SK-N-MC (cell line): ENCODE measurements at places on chromosomes 2 and 18.

DNA sequence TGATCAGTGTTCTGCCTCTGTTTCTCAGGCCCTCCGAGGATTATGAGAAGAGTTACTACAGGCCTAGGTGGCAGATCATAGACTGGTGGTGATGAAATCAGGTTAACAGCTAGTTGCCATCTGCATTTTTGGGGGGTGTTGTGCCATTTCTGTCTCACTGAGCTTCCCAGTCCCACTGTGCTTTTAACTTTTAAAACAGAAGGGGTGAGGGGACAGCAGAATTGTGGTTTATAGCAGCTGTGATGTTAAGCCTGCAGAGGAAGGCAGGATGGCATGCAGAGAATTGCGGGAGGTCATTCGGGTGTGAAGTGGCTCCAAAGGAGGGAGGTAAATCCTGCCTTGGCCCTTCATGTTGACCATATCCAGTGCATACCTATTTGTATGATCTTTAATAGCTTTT lies 5.0 kb downstream of the CAB39 start:
- DNase-seq: no peak

GRCh38 chr18:27778441-27778840 lies 398.5 kb downstream of the CDH2 start:
- no peak for DNase-seq

DNA sequence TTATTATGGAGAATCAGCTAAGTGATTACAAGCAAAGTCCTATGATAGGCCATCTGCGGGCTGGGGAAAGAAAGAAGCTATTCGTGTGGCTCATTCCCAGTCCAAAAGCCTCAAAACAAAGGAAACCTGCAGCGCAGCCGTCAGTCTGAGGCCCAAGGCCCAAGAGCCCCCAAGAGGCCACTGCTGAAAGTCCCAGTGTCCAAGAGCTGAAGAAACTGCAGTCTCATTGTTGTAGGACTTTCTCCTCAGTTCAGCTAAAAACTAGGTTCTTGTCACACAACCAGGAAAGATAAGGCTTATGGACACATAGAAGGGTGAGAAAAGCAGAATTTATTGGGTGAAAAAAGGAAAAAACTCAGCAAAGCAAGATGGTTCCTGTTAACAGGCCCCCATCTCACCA lies 143.2 kb downstream of the RHBDD1 start:
- DNase-seq: no peak

- DNase-seq: no peak
Observed at GRCh38 chr2:192030289-192030688, 164.4 kb downstream of the TMEFF2 start.

DNA sequence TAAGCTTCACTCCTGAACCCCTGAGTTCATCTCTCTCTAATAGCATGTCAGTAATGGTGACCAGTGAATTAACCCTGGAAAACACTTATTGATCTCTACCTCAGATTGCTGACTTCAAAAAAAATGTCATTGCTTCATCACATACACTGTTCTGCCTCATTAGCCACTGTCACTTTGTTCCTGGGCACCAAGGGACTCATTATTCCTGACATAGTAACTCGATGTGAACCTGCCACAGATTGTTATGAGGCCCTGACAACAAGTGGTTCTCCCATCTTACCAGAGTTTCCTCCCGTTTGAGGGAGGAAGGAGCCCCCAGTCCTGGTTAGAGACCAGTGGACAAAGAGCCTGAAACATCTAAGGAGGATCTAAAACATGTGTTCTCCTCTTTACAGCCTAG lies 403.3 kb upstream of the SMIM21 start:
- no peak for DNase-seq

DNA sequence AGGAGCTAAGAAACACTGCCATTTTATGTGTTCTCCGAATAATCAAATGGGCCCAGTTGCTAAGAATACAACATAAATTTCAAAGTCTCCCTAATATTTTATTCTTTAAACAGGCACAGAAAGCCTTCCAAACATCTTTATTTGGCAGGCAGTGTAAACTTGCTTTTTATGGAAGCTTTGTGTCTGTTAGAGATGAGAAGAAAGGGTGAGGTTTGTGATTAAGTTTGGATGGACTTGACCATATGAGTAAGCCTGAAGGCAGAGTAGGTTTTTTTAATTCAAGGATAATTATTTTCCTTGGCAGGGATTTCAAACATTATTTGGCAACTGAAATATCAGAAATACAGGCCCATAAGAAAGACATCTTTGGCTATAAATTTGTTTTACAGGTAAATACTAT lies 62.9 kb downstream of the COX7A2L start:
- no peak for DNase-seq

GRCh38 chr2:240306185-240306584 lies 129.3 kb upstream of the GPC1 start:
- no peak for DNase-seq

DNA sequence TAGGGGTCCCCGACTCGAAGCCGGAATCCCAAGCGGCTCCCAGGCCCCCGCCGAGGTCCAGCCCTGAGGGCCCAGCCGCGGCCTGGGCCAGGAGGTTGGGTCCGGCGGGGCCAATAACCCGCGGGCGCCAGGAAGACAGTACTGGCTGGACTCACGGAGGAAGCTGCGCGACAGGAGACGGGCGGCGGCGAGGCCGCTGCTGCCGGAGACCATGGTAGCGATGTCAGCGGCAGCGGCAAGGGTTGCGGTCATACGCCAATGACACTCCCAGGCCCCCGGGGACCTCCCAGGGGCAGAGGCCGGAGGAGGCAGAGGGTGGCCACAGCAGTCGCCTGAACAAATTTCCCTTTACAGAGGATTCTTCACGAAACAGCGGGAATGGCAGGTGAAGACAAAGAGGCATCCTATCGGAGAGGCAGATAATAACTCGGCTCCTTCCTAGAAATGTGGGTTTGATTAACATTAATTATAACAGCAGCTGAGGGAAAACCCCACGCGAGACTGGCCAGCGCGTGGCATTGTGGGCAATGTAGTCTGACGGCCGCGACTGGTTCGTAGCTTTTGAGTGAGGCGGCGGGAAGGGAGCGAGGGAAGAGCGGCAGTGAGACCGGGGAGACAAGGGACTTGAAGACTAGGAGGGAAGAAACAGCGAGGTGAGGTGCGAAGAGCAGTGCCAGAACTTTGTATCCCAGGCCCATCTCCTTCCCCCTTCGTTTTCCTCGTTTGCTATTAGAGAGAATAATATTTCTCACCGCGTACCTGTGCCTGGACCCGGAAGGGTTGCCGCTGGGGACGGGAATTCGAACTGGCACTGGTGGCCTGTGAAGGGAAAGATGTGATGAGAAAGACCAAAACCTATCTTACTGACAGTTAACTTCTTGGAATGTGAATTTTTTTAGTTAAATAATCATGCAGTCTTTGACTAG lies at the start of gene SUCLG1:
Gene SUCLG1, minus strand, starts transcription at position 263 of the 926 bp plus-strand sequence. Its CDS starts 11 bp downstream, at position 252.
- peak; percentile 20 for DNase-seq

DNA sequence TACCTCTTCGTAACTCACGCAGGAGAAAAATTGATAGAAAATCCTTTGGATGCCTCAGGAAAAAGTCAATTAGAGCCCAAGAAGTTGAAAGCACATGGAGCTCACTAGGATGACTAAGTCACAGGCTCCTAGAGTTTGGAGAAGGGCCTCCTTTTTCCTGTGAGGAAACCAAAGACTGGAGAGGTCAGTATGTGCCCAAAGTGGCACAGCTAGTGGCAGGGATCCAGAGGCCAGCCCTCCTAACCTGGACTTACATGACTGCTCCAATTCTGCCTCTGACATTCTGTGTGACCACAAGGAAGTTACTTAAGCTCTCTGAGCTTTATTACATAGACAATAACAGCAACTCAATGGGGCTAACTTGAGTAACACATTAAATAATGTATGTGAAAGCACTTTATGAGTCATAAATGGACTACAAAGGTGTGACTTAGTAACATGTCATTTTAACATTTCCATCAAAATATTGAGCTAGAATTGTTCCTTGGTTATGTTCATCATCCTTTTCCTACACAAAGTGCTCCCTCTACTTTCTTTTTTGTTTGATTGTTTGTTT lies 91.6 kb downstream of the DHRS9 start:
- DNase-seq: no peak

DNA sequence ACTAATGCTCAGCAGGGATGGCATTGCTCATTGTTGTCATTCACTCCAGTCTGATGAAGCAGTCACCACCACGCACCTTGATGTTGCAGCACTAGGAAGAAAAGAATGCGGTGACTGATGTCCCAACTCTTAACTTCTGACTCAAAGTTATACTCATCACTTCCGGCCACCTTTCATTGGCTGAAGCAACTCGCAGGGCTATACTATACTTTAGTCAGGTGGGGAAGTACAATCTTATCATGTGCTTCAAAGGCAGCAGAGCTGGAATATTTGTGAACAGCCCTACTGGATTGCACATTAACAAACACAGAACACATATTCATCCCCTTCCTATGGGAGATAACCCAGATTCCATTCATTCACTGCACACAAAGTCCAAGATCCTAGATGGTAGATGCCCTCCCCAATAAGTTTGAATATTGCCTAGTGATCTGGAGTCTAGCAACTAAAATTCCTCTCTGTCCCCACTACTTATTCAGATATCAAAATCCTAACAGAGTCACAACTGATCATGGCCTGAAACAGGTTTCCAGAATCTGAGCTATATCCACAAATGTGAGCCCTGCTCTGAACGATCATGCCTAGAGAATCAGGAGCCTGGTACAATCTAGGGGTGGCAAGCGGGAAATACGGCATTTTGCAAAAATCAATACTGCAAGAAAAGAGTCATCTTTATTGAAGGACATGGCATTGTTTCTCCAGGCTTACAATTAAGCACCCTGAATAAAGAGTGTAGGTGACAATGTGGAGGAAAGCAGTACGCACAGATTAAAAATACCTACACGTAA lies 3.4 kb upstream of the SPATS2L start:
- DNase-seq: no peak

DNA sequence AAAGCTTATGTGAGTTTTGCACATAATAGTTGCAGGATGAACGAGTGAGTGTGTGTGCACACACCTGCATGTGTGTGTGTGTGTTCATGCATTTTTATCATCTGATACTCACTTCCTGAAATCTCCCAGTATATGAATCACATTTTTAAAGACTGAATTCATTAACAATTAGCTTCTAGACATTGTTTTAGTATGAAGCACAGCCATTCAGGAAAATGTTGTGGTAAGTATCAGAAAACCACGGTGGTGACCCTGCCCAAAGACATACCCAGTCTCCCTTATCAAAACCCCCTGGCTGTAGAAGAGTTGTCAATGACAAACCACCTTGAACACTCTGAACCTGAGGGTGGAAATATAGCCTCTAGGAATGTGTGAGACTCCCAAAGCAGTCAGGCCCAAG lies 220.8 kb downstream of the ALK start:
- no peak for DNase-seq

DNA sequence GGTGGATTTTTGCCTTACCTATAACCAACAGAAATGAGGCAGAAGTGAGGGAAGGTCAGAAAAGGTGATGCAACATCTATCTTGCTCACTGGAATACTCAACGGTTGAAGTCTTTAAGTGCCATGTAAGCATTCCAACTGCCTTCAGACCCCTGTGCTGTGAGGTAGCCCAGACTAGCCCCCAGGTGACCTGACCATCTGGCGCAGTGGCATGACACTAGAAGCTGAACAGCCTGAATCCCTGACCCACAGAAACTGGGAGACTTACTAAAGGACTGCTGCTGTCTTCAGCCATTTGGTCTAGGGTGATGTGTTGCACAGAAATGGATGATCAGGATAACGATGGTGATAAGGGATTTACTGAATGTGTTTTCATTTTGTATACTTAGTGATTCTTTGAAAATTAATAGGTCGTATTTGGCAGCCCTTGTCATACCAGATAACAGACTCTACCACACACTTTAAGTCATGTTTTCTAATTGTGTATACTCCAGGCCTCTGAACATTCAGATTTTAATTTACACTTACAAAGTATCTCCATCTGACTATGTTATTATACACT lies 161.5 kb downstream of the STK39 start:
- no peak for DNase-seq

DNA sequence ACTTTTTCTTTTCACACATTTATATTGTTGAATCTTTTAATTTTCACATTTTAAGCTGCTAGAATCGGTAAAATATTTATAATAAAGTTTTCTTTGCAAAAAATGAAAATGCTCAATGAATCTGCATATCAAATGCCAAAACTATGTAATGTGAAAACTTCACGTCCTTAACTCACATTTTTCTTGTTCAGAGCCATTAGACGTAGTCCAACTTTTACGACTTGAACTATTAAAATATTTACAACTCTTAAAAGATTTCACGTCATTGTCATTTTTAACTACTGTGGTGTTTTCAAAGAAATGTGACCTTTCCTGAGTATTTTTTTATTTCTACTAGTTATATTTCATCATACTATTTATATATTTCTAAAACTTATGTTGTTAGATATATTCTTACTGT lies 54.9 kb downstream of the MRPS9 start:
- DNase-seq: no peak

GRCh38 chr2:227389661-227390060 lies 1.9 kb upstream of the SCYGR1 start:
- no peak for DNase-seq

DNA sequence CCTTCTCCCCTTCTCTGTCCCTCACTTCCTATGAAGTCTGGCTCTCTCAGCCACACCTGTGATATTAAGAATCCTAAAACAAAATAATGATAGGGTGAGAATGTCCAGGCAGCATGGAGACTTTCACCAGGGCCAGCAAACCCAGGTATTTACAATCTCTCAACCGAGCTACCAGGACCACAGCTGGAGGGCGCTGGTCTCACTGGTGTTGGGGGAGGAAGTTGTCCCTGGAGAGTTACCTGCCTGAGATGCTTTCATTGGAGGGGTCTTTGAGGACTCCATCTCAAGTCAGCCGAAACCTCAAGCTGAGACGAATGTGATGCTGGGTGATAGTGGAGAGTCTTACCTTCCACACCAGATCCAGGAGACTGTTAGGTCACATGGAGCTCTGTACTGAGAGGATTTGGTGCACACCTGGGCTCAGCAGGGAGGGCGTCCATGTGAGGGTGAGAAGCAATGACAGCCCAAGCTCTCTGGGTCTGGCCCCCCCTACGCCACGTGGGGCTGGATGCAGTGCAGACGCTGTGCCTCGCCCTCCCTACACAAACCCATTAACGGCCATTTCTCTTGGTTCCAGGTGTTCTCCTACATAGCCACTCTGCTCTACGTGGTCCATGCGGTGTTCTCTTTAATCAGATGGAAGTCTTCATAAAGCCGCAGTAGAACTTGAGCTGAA lies 27.4 kb downstream of the MAL start:
- no peak for DNase-seq

- DNase-seq: no peak
Observed at GRCh38 chr2:186588940-186589611, 780 bp upstream of the ITGAV start.

GRCh38 chr2:55026202-55026601 lies 24.0 kb downstream of the RTN4 start:
- no peak for DNase-seq

GRCh38 chr2:232886176-232886575 lies 16.1 kb downstream of the SNORC start:
- no peak for DNase-seq

GRCh38 chr2:196718419-196719109 lies 79.0 kb downstream of the CCDC150 start:
- DNase-seq: no peak

- DNase-seq: no peak
Observed at GRCh38 chr2:215705771-215706361, 270.0 kb upstream of the FN1 start.

DNA sequence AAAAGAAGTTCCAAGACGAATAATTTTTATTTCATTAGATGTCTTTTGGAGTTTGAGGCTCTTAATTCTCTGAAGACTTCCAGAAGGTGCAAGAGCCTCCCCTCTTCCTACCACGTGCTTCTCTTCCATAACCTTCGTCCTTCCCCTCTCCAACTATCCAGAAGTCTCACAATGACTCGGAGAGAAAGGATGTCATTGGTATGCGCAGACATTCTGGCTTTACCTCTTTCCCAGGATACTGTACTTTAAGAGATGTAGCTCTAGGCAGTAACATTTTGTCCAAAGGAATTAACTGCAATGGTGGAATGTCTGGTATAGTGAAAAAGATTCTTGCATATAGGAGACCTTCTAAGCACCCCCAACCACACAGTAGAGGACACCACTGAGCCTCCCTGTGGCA lies 249.0 kb upstream of the OSR1 start:
- DNase-seq: no peak
